ENCODE measurements at places on chromosomes 7 and 10. TPM values are rescaled to one million over a fixed set of nuclear protein-coding genes. Genes with fewer than 3 reads are reported as not detected.

Gene NPC1L1
- total RNA-seq: not detected

Gene TMEM130
- not detected for total RNA-seq

Gene SLC26A4
- 14.7 TPM for total RNA-seq

Gene HILPDA
- 72.9 TPM for total RNA-seq

Gene NPTX2
- not detected for total RNA-seq

Gene SYNPO2L
- not detected for total RNA-seq

Gene OLAH
- 6.6 TPM for total RNA-seq

Gene PAX4
- not detected for total RNA-seq

Gene ASB10
- total RNA-seq: not detected

Gene DLX6
- not detected for total RNA-seq

Gene SH2D4B
- 0.32 TPM for total RNA-seq

Gene WAPL
- 39.2 TPM for total RNA-seq

Gene FXYD4
- not detected for total RNA-seq

Gene MKRN1
- total RNA-seq: 81.5 TPM

Gene EVX1
- total RNA-seq: not detected

Gene XRCC2
- 26.7 TPM for total RNA-seq

Gene CHST15
- 10.9 TPM for total RNA-seq

Gene CPA5
- total RNA-seq: 27.6 TPM

Gene LRRD1
- total RNA-seq: 0.19 TPM

Gene OPALIN
- total RNA-seq: not detected

Gene MARCHF5
- total RNA-seq: 31.6 TPM

Gene ERVW-1
- not detected for total RNA-seq

Gene LRRC61
- total RNA-seq: 32.7 TPM

Gene VCL
- 27.2 TPM for total RNA-seq

Gene CDC14C
- not detected for total RNA-seq

Gene ASNS
- total RNA-seq: 88.5 TPM

Gene PRKCQ
- total RNA-seq: 37.8 TPM

Gene C10orf62
- not detected for total RNA-seq

Gene NKX1-2
- not detected for total RNA-seq

Gene MMP21
- total RNA-seq: not detected

Gene SLC39A12
- total RNA-seq: not detected

Gene HOXA6
- not detected for total RNA-seq

Gene TMEM213
- total RNA-seq: not detected

Gene UFSP1
- total RNA-seq: 3.2 TPM

Gene MMRN2
- total RNA-seq: not detected

Gene IFIT2
- 3.2 TPM for total RNA-seq

Gene SFTPD
- total RNA-seq: not detected

Gene CCZ1
- 133 TPM for total RNA-seq

Gene GFRA1
- not detected for total RNA-seq

Gene HMX2
- total RNA-seq: 0.19 TPM

Gene BEND7
- total RNA-seq: not detected

Gene CLRN3
- not detected for total RNA-seq

All from activated T-helper 17 cell treated with anti-CD3 and anti-CD28 coated beads, Interleukin-2, amount 50 U/mL, for 72 hours (primary cell).